ENCODE measurements at places on chromosomes 4 and X. TPM values are rescaled to one million over a fixed set of nuclear protein-coding genes. Genes with fewer than 3 reads are reported as not detected.

Gene GLOD5
- not detected for total RNA-seq

Gene SSX2B
- not detected for total RNA-seq

Gene NLGN4X
- not detected for total RNA-seq

Gene AKAP14
- not detected for total RNA-seq

Gene GPC3
- not detected for total RNA-seq

Gene XPNPEP2
- not detected for total RNA-seq

Gene MAGEE2
- total RNA-seq = not detected

Gene GABRQ
- not detected for total RNA-seq

Gene H2BW2
- not detected for total RNA-seq

Gene SHROOM2
- total RNA-seq = 17.0 TPM
